Lung (tissue), 17 donors: ENCODE measurements at places on chromosomes 2 and 18. TPM values are rescaled to one million over a fixed set of nuclear protein-coding genes. Genes with fewer than 3 reads are reported as not detected.

- DNase-seq = peak; percentile 66
These were observed 3.0 kb downstream of the ZNF516 start for GRCh38 chr18:76491776-76492668.

DNA sequence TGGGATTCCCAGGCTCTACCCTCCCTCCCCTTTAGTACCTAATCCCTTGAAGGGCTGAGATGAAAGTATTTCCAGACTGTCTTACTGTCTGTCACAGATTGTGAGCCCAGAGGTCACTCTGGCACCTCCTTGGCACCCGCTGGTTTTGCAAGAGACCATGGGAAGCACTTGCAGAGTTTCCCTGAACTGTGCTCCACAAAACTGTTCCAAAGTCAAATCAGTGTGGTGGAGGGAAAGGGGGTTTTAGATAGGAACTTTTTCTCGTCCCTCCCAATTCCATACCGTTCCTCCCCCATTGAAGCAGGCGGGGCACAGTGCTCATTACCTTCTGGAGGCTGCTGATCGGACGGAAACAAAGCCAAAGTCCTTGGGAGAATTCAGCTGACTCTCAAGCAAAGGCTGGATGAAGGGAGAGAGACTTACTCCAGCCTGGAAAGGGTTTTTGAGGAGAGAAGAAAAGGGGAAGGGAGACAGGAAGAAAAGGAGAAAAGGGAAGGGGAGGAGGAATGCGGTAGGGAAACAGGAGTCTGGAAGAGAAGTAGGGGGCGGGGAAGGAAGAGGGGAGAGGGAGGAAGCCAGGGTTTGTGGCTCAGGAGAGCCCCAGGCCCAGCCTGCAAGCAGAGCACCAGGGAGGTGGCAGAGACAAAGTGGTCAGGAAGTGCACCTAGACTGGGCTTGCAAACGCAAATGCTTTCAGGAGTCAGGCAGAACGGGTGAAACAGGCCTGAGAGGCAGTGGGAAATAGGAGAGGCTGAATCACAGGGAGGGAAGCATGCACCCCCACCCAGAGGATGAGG is 88.4 kb upstream of the SP3 start:
- DNase-seq = peak; percentile 45

The HOXD10 gene
- polyA plus RNA-seq = not detected

- no peak for DNase-seq
These were observed 633.8 kb downstream of the NRXN1 start for GRCh38 chr2:50397992-50398765.
